Lower lobe of right lung (tissue), 2 donors: ENCODE measurements at places on chromosomes 6 and 20. TPM values are rescaled to one million over a fixed set of nuclear protein-coding genes. Genes with fewer than 3 reads are reported as not detected.

Gene SGK2
- total RNA-seq, result 1.2 TPM

DNA sequence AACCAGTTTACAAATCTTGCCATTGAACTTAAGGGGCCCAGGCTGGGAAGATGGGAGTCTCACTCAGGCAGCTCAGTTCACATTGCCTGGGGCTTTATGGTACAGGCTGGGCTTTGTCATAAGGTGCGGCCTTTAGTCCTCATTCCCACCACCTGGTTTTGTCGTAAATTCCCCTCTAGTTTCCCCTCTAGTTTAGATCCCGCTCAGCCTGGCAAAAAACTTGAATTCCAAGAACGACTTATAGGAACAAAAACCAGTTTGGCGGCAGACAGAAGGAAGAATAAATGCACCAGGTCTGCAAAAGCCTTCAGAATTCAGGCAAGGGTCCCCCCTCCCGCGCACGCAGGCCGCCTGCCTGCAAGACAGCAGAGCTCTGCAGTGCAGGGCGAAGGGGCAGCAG lies 4.1 kb downstream of the BMP7 start:
- DNase-seq, result no peak

GRCh38 chr6:144063246-144063743 lies 32.1 kb downstream of the SF3B5 start:
- no peak for DNase-seq

- no peak for DNase-seq
Measured at GRCh38 chr20:51027035-51027795, 4.3 kb upstream of the KCNG1 start.
